NCI-H1417 (cell line): ENCODE measurements at places on chromosomes 11 and 22.

- DNase-seq: no peak
These were observed 8.2 kb downstream of the CREB3L1 start for GRCh38 chr11:46285594-46286033.

DNA sequence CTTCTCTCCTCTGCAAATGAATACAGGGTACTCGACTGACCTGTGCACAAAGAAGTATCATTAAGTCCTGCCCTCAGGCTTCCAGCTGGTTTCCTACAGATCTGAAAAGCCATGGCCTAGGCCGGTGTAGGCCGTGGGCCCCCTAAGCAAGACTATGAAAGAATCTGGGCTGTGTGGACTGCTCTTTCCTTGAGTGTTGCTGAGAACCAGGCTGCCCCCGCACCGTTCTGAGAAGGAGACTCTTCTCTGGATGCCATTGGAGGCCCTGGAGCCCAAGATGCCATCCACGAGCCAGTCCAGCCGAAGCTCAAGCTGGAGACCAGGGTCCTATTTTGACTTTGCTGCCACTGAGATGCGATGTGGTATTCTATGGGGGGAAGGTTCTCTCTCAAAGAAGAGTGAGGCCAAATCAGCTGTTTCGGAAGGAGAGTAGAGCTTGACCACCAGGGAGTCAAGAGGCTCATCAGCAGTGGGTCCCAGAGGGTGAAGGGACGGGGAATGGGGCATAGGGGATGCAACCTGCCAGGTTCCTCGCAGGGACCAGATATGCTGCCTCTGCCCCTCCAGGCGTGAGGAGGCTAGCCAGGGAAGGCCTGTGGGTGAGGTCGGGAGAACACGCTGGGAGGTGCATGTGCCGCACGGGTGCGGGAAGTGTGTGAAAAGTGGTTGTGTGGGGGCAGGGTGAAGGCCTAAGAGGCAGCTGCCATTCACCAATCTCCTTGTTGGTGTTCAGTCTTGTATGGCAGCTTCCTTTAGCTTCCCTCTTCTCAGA lies 96.4 kb upstream of the B3GAT1 start:
- no peak for DNase-seq

- no peak for DNase-seq
These were observed 856.2 kb upstream of the CCDC90B start for GRCh38 chr11:84142411-84142810.

DNA sequence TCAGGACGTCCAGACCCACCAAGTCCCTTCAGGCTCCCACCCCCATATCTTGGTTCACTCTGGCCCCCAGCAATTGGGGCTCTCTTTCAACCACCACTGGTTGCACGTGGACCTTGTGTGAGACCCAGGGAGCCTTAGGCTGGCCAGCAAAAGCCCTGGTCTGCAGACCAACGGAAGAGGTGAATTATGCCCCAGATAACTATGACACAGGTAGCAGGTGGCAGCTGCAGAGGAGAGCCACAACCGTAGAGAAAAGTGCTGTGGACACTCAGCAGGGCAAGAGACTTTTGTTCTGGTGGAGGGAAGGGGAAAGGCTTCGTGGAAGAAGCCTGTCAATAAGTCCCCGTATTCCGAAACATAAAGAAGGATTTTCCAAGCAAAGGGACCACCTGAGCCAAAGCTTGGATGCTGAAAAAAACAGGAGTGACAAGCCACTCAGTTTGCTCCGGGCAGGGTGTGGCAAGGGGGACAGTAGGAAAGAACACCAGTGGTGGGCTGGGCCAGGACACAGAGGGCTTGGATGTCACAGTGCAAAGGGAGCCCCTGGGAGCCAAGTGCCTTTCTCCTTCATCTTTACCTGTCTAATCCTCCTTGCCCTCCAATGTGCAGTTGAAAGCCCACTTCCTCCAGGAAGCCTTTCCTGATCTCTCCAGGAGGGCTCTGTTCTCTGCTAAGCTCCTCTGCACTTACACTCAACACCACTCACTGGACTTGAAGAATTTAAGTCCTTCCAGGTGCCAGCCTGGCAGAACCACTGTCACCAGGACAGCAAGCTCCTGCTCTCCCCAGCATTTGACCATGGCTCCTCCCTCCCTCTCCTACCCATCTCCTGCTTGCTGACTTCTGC lies 264.7 kb downstream of the BUD13 start:
- no peak for DNase-seq

GRCh38 chr11:73281796-73282660 lies 9.9 kb downstream of the P2RY6 start:
- no peak for DNase-seq

- no peak for DNase-seq
These were observed 17.4 kb downstream of the OSBP2 start for GRCh38 chr22:30712094-30712493.

DNA sequence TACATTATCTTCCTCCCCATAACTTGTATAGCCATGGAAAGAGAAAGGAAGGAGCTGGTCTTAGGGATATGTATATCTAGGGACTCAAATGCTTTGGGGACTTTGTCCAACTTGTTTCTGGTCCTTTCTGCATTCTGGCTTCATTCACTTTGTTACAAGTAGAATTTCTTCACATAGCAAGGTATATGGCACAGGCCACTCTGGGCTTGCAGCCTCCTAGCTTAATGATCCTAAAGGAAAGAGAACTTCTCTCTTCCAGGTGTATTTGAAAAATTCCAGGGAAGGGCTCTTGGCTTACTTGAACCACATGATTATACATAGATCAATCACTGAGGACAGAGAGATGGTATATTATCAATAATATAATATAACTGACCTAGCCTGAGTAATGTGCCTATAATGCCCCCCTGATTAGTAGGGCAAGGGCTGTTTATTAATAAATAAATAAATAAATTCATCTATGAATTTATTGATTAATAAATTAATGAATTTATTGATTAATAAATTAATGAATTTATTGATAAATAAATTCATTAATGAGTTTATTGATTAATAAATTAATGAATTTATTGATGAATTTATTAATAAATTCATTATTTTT lies 48.2 kb upstream of the CEP295 start:
- peak; percentile 27 for DNase-seq

GRCh38 chr11:14619603-14620531 lies 23.7 kb upstream of the PDE3B start:
- no peak for DNase-seq

- DNase-seq: no peak
These were observed 2.0 kb upstream of the TNRC6B start for GRCh38 chr22:40175611-40176244.

- DNase-seq: no peak
These were observed 75.2 kb downstream of the CABIN1 start for GRCh38 chr22:24086310-24086709.
